ENCODE measurements at places on chromosomes 4 and X. TPM values are rescaled to one million over a fixed set of nuclear protein-coding genes. Genes with fewer than 3 reads are reported as not detected.

DNA sequence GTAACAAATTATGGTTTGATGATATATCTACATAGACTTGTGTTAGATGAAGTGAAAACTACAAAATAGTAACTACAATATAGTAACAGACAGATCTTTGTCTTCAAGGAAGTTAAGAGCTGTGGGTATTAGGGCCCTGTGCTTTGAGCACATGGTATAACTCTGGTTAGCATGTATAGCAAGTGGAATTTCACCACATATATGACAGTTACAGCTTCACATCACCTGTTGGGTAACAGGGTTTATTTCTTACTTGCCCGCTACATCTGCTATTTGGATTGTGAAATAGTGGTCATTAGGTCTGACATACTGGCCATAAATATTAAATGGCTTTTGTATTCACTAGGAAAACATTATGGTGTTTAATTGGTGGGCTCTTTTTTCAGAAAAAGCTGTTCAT lies 20.2 kb downstream of the OFD1 start:
- no peak for DNase-seq

DNA sequence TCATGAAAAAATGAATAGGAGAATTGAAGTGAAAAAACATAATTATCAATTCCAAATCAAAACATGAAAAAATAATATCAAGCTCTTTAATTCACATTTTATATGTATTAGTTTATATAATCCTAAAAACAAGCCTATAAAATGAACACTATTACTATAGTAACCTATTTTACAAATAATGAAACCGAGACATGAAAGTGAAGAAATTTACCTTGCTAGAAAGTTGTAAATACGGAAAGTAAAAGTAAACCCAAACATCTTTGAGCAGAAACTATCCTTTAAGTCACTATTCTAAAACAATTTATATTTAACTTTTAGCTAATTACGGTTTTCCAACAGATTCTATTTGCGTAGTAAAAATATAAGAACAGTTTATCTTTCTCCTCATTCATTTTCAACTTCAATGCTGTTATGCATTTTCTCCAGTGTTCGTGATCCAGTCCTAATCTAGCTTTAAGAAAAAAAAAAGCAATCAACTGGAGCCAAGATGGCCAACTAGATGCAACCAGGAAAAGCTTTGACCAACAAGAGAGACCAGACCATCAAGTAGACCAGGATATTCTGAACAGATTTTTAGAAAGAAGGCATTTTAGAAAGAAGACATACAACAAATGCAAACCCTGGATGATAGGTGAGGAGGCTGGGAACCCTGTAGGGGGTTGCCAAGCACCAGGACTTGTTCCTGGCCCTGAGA lies 67.0 kb downstream of the DDX53 start:
- no peak for DNase-seq

DNA sequence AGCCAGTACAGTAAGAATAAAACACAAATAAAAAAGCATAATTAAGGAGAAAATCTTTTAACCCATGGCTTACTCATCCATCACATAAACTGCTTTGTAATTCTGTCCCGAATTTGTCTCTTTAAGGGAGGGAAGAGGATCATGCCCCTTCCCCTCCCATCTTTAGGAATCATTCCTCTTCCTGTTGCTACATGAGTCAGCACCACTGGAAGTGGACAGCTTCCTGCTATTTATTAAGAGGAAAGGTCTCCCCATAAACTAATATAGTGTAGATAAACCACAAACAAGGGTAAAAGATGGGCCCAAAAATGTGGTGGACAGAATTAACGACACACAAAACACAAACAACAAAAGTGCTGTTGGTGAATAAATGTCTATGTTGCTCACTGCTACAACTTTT lies 75.8 kb downstream of the PPP3CA start:
- DNase-seq: no peak

DNA sequence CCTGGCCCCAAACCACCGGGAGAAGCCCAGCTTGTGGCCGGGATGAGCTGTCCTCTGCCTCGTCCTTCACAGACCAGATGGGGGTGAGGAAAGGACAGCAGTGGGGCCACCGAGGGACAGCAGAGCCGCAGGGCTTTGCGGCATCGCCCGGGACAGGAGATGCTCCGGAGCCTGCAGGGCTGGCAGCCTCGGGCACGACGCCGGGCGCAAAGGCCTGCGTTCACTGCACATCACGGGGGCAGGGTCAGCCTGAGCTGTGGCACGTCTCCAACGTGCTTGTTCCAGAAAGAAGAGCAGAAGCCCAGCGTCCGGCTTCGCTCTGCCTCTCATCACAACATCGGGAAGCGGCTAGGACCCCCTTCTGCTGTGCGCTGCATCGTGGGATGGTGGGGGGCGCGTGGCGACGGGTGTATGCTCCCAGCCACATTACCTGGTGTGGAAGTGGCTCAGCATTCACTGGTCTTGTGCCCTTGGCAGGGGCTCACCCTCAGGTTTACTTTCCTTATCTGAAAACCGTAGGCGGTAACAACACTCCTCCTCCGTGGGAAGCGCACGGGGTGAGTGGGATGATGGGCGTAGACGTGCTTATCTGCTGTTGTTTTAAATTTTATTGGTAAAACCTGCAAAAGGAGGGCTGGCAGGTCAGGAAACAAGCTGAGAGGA lies 7.4 kb downstream of the TADA2B start:
- no peak for DNase-seq

DNA sequence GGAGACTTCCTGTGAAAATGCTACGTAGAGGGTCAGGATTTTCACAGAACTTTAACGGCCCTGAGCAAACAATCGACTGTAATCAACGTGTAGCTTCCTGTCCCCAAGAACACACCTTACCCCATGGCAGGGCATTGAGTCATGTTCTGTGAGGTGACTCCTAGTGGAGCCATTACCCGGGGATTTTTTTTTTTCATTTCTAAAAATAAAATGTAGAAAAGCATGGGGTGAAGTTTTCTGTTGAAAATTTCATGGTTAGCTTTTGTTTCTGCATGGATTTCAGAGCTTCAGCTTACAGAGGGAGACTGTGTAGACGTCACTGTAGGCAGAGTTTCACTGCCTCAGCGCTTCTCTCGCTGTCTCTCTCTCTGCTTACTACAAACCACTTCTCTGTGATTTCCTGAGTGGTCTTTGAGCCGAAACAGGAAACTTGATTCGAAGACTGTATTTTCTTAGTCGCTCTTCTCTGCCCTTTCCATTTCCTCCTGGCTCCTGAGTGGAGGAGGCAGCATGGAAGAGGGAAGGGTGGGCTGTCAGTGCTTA lies 111.7 kb downstream of the NFKB1 start:
- no peak for DNase-seq

- DNase-seq: no peak
These were observed at the start of gene TRIM2 for GRCh38 chr4:153204247-153204671. TSS of gene TRIM2 (plus strand) at chr4:153204443. CDS start at chr4:153204531, 88 bp downstream.

DNA sequence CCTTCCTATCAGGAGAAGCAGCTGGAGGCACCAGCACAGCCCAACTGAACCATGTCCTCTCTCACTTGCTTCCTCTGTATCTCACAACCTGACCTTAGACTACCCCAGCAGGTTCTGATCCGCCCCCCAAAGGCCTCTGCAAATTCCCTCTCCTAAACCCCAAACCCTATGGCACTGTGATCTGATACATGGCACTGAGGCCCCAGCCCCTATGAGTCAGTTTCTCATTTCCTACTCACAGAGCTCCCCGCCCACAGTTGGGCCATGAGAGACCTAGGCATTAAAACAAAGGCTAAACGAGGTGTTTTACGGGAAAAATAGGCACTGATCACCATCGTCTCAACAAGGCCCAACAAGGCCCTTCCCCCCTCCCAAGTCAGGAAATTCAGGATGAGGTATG lies 19.1 kb downstream of the SASH3 start:
- DNase-seq: no peak

The AREG gene
- 7.8 TPM for total RNA-seq

The EDNRA gene
- total RNA-seq: 15.4 TPM
